ENCODE measurements at places on chromosomes 13 and 19. TPM values are rescaled to one million over a fixed set of nuclear protein-coding genes. Genes with fewer than 3 reads are reported as not detected.

DNA sequence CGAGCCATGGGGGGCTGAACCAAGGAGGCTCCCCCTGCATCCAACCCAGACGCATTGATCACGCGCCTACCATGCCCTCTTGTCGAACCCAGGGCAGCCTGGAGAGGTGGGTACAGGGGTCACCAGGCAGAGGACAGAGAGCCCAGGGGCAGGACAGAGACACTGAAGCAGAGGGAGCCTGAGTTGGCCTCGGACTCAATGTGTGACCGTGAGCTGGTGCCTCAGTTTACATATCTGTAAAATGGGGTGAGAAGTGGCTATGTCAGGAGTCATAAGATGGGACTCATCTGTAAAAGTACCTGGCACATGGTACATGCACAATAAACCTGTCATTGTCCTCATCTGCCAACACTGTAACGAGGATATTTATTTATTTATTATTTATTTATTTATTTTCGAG is 24.1 kb upstream of the NFIC start:
- H3K36me3 ChIP-seq = no peaks in the 10 kb centered on the region
- no peak for DNase-seq
- H3K27me3 ChIP-seq = peaks cover under 1% of the 10 kb centered on the region
- no peaks in the 10 kb centered on the region for H3K4me1 ChIP-seq
- H3K4me3 ChIP-seq = no peak overlapping the region

DNA sequence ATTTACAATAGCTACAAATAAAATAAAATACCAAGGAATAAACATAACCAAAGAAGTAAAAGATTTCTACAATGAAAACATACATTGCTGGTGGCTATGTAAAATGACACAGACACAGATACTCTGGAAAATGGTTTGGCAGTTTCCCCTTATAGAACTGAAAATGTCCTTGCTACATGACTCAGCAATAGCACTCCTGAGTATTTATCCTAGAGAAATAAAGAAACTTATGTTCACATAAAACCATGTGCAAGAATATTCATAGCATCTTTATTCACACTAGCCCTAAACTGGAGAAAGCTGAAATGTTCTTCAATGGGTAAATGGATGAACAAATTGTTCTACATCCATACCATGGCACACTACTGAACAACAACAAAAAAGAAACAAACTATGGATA is 100.2 kb upstream of the RFC3 start:
- no peak for DNase-seq
- H3K4me1 ChIP-seq = peaks cover 20% of the 10 kb centered on the region
- H3K36me3 ChIP-seq = peaks cover 1% of the 10 kb centered on the region

DNA sequence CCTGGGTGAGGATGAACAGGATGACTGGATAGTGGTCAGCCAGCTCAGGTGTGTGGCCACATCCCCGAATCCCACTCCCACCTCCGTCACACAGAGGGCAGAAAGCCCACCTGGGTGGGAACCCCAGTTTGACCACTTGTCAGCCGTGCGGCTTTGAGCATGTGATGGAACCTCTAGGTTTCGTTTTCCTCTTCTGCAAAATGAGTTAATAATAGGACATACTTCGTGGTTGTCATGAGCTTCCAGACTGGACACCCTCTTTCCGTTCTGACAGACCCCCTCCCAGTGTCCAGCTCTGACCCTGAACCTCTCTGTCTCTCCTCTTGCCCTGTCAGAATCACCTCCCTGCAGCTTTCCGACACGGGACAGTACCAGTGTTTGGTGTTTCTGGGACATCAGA is 1.8 kb downstream of the AXL start:
- peaks cover 13% of the 10 kb centered on the region for H3K4me1 ChIP-seq
- H3K27me3 ChIP-seq = peaks cover 52% of the 10 kb centered on the region
- H3K4me3 ChIP-seq = no peak overlapping the region
- H3K36me3 ChIP-seq = no peaks in the 10 kb centered on the region
- no peak for DNase-seq

DNA sequence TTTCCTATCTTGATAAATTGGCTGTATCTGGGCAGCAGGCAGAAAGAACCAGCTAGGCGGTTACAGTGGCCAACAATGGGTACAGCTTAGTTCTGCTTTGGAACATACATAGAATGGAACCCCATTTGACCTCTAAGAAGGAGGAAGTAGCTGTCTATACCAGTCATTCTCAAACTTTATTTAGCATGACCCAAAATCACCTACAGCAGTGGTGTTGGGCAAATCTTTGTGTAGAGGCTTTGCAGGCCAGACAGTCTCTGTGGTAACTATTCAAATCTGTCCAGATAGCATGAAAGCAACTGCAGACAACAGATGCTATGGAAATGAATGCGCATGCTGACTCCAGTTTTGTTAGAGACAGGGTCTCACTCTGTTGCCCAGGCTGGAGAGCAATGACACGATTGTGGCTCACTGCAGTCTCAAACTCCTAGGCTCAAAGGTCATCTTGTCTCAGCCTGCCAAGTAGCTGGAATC is 12.0 kb upstream of the KCNC3 start:
- peaks cover 29% of the 10 kb centered on the region for H3K4me1 ChIP-seq
- no peak for DNase-seq
- no peak overlapping the region for H3K4me3 ChIP-seq
- peak overlapping the region; percentile 48 for H3K27ac ChIP-seq

GRCh38 chr13:78129359-78129758 is 210.7 kb upstream of the EDNRB start:
- DNase-seq = no peak
- peaks cover 7% of the 10 kb centered on the region for H3K27me3 ChIP-seq
- no peak overlapping the region for H3K27ac ChIP-seq
- H3K36me3 ChIP-seq = no peaks in the 10 kb centered on the region
- H3K4me1 ChIP-seq = no peaks in the 10 kb centered on the region

- no peak for DNase-seq
- peaks cover 23% of the 10 kb centered on the region for H3K36me3 ChIP-seq
- H3K4me1 ChIP-seq = no peaks in the 10 kb centered on the region
- H3K4me3 ChIP-seq = no peak overlapping the region
- no peak overlapping the region for H3K27ac ChIP-seq
- no peaks in the 10 kb centered on the region for H3K27me3 ChIP-seq
Measured at GRCh38 chr19:45821570-45821969, 6.5 kb upstream of the RSPH6A start.

- H3K27me3 ChIP-seq = peaks cover 5% of the 10 kb centered on the region
- peaks cover 15% of the 10 kb centered on the region for H3K4me1 ChIP-seq
- H3K27ac ChIP-seq = no peak overlapping the region
- H3K4me3 ChIP-seq = no peak overlapping the region
- DNase-seq = no peak
Measured at GRCh38 chr19:58394821-58395219, 636 bp upstream of the RNF225 start.

GRCh38 chr13:32821149-32821688 is 195.0 kb upstream of the KL start:
- H3K4me1 ChIP-seq = no peaks in the 10 kb centered on the region
- H3K4me3 ChIP-seq = no peak overlapping the region
- no peak overlapping the region for H3K27ac ChIP-seq
- no peaks in the 10 kb centered on the region for H3K36me3 ChIP-seq
- DNase-seq = no peak

- no peak for DNase-seq
- H3K27me3 ChIP-seq = no peaks in the 10 kb centered on the region
- H3K27ac ChIP-seq = no peak overlapping the region
- peaks cover 10% of the 10 kb centered on the region for H3K36me3 ChIP-seq
- H3K4me3 ChIP-seq = no peak overlapping the region
Measured at GRCh38 chr13:20749377-20749776, 24.4 kb downstream of the EEF1AKMT1 start.

- H3K27me3 ChIP-seq = peaks cover 9% of the 10 kb centered on the region
- peaks cover 12% of the 10 kb centered on the region for H3K4me1 ChIP-seq
- H3K4me3 ChIP-seq = no peak overlapping the region
- DNase-seq = no peak
- no peak overlapping the region for H3K27ac ChIP-seq
Measured at GRCh38 chr13:21079221-21079620, 17.8 kb upstream of the LATS2 start.

GRCh38 chr13:114234266-114234644 is 442 bp upstream of the CDC16 start:
- H3K4me1 ChIP-seq = peaks cover 22% of the 10 kb centered on the region
- H3K4me3 ChIP-seq = peak overlapping the region; percentile 88
- H3K36me3 ChIP-seq = peaks cover 16% of the 10 kb centered on the region
- peaks cover 8% of the 10 kb centered on the region for H3K27me3 ChIP-seq
- no peak for DNase-seq
- H3K27ac ChIP-seq = peak overlapping the region; percentile 81

GRCh38 chr19:34976611-34977010 is 12.6 kb upstream of the ZNF792 start:
- H3K4me3 ChIP-seq = no peak overlapping the region
- peaks cover 4% of the 10 kb centered on the region for H3K27me3 ChIP-seq
- no peaks in the 10 kb centered on the region for H3K36me3 ChIP-seq
- DNase-seq = no peak

DNA sequence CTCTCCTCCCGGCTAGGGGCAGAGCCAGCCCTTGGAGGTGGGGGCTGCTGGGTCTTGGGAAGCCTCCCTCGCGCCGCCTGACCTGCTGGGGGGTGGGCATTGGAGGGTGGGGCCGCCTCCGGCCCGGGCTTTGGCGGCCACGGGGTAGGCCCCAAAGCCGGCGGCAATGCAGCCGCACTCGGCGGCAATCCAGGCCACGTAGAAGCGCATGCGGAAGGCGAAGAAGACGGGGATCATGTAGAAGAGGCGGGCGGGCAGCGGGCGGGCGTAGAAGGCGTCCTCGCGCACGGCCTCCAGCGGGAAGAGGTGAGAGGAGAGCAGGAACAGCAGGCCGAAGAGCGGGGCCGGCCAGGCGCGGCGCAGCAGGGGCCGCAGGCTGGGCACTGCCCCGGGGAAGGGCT is 7.7 kb upstream of the TMC4 start:
- H3K4me3 ChIP-seq = no peak overlapping the region
- H3K4me1 ChIP-seq = no peaks in the 10 kb centered on the region
- no peak overlapping the region for H3K27ac ChIP-seq
- no peak for DNase-seq
- H3K36me3 ChIP-seq = peaks cover 34% of the 10 kb centered on the region

DNA sequence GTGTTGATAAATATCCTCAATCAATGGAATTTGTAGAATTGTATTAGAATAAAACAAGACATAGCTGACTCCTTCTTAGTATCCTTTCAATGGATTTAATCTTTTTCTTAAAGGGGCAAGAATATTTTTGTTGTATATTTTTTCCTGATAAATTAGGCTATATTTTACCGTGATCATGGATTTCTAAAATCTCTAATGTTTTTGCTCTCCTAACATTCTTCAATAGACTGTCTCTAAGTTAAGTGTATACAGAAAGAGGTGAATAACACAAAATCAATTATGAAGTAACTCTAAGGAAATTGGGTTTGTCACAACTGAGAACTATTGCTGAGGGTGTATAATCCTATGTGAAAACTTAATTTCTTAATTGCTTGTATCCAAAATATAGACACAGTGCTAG is at the start of gene OR7E24:
OR7E24 (plus strand) TSS at position 301 of the 400 bp plus-strand sequence. CDS start 114 bp downstream, outside the sequence.
- H3K36me3 ChIP-seq = no peaks in the 10 kb centered on the region
- no peaks in the 10 kb centered on the region for H3K27me3 ChIP-seq
- no peak within 1 kb of the TSS for H3K27ac ChIP-seq
- DNase-seq = no peak

DNA sequence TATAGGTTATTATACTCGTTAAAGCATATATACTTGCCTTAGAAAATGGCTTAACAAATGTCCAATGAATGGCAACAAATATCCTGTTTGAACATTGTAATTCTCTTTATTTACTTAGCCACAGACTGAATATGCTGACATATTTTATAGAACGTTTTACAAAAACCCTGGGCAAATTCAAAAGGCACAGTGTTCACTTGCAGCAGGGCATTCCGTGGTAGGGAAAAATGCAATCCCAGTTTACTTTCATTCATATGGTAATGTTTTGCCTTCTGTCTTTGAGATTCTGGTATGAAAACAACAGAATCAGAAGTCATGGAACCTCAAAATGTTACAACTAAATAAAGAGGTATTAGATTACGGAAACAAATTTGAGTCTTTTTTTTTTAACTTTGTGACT is 56.2 kb upstream of the MYCBP2 start:
- H3K27ac ChIP-seq = no peak overlapping the region
- no peak for DNase-seq
- no peak overlapping the region for H3K4me3 ChIP-seq
- H3K4me1 ChIP-seq = no peaks in the 10 kb centered on the region
- H3K36me3 ChIP-seq = no peaks in the 10 kb centered on the region

GRCh38 chr13:83906240-83906820 is 24.1 kb upstream of the SLITRK1 start:
- no peak overlapping the region for H3K27ac ChIP-seq
- H3K36me3 ChIP-seq = no peaks in the 10 kb centered on the region
- no peak overlapping the region for H3K4me3 ChIP-seq
- no peaks in the 10 kb centered on the region for H3K27me3 ChIP-seq
- no peaks in the 10 kb centered on the region for H3K4me1 ChIP-seq
- no peak for DNase-seq

DNA sequence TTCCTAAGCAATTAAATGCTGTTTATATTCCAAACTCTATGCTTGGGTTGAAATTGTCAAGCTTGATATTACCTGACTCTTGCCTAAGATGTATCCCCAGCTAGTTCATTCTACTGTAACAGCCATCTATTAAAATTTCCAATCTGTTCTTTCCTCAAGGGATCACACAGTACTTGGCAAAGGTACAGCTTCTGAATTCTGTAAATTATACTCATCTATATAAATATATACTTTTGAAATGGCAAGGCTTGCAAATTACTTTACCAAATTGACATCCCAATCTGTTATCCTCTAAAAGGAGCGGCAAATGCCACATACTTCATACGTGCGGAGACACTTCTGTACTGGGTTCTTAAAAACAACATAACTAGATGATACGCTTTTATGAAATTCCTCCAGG is 330.2 kb downstream of the DNAJC15 start:
- no peak overlapping the region for H3K4me3 ChIP-seq
- no peaks in the 10 kb centered on the region for H3K36me3 ChIP-seq
- DNase-seq = no peak

DNA sequence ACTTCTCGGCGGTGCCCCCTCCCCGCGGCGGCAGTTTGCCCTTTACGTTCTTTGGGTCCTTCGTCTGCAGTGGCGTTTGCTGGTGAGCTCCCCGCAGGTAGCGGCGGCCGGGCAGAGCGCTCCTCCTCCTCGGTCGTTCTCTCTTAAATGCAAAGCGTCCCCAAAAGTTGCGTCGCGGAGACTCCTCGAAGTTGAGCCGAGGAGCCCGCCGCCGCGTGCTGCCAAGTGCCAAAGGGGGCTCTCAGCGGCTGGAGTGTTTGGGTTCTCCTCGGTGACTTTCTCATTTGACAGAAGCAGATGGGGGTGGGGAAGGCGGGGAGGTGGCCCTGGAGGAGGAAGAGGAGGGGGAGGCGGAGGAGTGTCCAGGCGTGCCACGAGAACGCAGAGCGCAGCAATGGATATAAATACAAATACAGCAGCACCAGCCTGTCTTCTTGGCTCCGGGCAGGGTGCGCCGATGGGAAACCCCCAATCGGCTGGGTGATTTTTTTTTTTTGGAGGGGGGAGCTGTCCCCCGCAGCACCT is at the start of gene SOX21:
SOX21 (minus strand) TSS at position 259 of the 525 bp plus-strand sequence. CDS start 496 bp downstream, outside the sequence.
- peaks cover 4% of the 10 kb centered on the region for H3K36me3 ChIP-seq
- DNase-seq = no peak
- H3K4me3 ChIP-seq = peak within 1 kb of the TSS; percentile 59
- H3K27me3 ChIP-seq = peaks cover 75% of the 10 kb centered on the region

The ZGLP1 gene
- 3.5 TPM for total RNA-seq

The KIR3DL1 gene
- not detected for total RNA-seq

The INSL3 gene
- 8.7 TPM for total RNA-seq

The TUBA3C gene
- not detected for total RNA-seq

The TMPRSS9 gene
- total RNA-seq = not detected

The KCNJ14 gene
- 2.2 TPM for total RNA-seq

The VAV1 gene
- total RNA-seq = 90.4 TPM

The PGPEP1 gene
- 17.9 TPM for total RNA-seq

The STOML3 gene
- not detected for total RNA-seq

The XAB2 gene
- total RNA-seq = 50.7 TPM

The MYO16 gene
- total RNA-seq = not detected
